ENCODE measurements at places on chromosomes 6 and 20.

DNA sequence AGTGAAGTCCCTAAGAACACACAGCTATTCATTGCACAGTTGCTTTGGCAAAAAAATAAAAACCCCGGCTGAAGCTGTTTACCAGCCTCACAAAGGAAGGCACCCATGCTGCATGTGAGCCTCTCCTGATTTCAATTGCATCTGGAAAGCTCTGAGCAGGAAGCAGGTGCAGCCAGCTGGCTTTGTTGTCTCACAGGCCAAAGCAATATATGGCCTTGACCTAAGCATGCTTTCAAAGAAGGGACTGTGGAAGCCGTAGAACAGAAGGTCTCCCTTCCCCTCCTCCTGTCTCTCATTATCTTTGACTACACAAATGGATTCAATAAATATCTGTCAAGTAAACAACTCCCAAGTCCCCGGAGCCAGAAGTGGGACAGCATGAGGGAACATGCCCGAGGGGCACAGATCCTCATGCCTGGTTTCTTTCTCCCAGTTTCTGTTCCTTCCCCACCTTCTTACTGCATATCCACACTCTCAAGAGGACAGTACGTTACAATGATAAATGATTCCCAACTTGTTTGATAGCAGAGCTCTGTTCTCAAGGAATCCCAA, 57.2 kb upstream of the PCSK2 start:
- no peak for DNase-seq

- no peak for DNase-seq
These were observed 3.9 kb upstream of the TNFRSF6B start for GRCh38 chr20:63692436-63693082.

DNA sequence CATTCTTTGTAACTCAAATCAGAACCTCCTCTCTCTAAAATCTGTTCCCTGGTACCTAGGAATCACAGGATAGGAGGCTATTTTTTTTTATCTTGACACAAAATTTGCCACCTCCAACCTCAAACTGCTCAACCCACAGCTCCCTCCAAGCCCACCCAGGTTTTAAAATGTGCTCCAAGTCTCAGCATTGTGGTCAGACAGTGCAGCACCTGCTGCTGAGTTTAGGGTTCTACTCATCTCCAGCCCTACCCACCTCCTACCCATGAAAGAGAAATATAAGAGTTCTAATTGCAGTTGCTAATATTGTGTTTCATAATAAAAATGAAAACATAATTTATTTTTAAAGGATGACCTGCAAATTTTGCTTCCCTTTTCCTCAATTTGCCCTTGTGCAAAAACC, 496.5 kb downstream of the MAFB start:
- DNase-seq: no peak

- DNase-seq: no peak
These were observed 239.4 kb downstream of the PHACTR1 start for GRCh38 chr6:12955956-12956355.

GRCh38 chr20:63690898-63691710, 5.3 kb upstream of the TNFRSF6B start:
- no peak for DNase-seq

Data from ecto neural progenitor cell (in vitro differentiated cells).